ENCODE measurements at places on chromosomes 1 and 21. TPM values are rescaled to one million over a fixed set of nuclear protein-coding genes. Genes with fewer than 3 reads are reported as not detected.

- DNase-seq = no peak
These were observed 40.1 kb upstream of the SLC5A9 start for GRCh38 chr1:48182439-48182838.

GRCh38 chr1:115076384-115076915 is 12.9 kb downstream of the TSPAN2 start:
- no peak for DNase-seq

DNA sequence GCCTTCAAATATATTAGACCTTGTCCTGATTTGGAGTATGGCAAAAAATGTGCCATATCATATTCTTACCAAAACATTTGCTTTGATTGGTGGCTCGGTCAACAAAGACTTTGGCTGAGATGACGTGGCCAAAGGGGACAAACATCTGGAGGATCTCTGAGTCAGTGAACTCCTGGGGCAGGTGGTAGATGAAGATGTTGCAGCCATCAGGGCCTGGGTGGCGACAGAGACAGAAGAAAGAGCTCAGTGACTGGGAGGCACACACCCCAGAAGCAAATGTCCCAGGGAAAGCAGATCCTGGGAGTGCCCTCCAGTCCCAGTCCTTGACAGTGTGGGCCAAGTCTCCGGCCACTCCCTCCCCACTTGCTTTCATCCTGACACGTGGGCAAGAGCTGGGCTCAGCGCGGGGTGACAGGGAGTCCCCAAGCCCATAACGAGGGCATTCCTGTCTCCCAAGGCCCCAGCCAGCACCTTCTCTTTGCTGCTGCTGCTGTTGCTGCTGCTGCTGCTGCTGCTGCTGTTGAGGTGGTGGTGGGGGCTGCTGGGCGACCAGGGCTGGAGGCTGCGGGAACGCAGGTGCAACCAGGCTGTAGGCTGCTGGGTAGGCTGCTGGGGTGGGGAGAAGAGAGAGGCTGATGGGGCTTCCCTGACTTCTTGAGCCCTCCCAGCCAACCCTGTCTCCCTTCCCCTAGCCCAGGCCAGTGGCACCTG is 10.7 kb downstream of the CELF3 start:
- DNase-seq = no peak

GRCh38 chr1:19010995-19011844 is 54.7 kb upstream of the IFFO2 start:
- DNase-seq = peak; percentile 35

GRCh38 chr1:94418664-94419655 is 771 bp downstream of the ABCD3 start:
- DNase-seq = peak; percentile 61

DNA sequence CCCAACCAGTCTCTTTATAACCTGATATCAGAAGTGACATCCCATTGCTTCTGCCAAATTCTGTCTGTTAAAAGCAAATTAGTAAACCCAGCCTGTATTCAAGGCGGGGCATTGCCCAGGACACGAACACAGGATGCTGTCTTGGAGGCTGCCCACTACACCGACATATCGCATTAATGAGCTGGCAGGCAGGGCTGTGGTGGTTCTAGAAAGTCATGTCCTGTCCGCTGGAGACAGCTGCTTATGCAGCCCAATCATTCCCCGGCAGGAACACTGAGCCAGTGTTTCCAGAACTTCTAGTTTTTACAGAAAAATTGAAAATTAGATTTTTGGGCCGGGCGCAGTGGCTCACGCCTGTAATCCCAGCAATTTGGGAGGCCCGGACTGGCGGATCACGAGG is 19.3 kb downstream of the C1orf167 start:
- no peak for DNase-seq

DNA sequence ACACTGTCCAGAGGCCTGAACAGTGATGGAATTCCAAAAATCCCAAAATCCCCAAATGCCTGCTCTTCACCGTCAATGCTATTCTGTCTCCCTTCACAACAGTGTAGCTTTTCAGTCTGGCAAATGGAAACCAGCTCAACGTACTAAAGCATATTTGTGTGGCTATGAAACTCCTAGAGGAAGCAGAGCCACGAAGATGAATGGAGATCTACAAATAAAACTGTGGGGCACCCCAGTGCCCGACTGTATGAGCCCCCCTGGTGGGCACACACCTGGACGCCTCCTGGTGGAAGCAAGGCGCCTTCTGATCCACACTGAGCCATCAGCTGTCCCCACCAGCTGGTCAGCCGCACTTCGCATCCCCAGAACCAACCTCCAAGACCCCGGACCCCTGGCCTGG is 129.1 kb upstream of the SOD1 start:
- no peak for DNase-seq

DNA sequence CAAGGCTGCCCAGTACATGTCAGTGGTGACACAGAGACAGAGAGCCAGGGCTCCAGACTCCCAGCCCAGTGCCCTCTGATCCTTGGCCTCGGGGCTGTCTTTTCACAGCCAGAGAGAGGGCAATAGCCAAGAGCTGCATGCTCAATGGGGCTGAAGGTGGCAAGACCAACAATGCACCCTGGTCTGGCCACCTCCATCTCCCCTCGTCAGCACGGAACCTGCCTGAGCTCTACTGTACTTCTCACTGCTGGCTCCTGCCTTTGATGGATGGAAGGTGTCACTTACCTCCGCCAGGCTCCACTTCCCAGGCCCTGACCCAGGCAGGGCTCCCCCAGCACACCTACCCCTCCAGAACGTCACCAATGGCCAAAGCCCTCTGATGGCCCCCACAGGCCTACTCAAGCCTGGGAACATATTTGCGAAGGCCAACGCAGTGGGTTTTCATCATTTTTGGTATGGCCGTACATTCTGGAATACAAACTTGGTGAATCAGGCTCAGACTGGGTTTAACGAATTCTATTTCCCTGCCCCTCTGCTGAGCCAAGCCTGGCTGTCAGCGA is 88.1 kb downstream of the DMRTB1 start:
- DNase-seq = no peak

DNA sequence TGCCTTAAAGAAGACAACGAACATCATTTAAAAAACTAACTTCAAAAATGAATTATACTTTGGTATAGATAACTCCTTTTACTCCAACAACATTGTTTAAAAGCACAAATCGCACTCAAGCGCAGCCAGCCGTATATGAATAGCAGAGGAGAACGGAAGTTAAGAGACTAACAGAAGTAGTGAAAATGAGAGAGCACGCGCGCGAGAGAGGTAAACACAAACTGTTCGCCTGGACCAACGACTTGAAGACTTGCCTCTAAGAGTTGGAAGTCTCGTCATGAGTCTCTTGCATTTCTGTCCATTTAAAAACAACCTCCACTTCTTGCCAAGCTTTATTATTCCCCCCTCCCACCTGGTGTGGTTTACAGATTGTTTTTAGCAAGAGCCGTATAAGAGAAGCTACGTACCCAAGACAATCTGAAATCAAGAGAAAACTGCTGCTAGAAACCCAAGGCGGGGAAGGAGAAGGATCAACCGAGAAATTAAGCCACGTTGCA is 479 bp downstream of the SELENOF start:
- no peak for DNase-seq

GRCh38 chr1:215824245-215824644 is 257.1 kb downstream of the KCTD3 start:
- no peak for DNase-seq

DNA sequence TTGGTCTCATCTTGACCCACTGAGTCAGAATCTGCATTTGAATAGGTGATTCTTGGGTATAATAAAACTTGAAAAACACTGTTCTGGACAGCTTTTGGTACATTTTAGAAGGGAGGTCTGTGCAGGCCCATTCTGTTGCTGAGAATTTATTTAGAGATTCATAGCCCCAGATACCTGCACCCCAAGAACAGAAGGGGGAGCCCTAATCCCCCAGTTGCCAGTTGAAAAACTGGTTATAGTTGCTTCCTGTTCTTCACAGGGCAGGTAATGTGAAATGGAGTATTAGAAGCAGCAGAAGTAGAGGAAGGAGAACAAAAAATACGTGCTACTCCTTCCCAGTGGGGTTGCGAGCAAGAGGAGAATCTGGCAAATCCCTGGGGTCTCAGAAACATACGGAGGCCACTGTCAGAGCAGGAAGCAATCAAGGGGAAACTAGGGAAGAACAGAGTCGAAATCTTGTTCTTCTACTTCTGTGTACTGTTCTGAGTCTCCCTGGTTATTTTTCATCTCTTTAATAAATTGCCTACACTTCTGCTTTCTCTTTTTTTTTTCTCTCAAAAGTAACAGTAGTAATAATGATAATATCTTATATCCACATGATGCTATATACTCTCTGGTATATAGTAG is 4.6 kb upstream of the CLCA2 start:
- peak; percentile 23 for DNase-seq

DNA sequence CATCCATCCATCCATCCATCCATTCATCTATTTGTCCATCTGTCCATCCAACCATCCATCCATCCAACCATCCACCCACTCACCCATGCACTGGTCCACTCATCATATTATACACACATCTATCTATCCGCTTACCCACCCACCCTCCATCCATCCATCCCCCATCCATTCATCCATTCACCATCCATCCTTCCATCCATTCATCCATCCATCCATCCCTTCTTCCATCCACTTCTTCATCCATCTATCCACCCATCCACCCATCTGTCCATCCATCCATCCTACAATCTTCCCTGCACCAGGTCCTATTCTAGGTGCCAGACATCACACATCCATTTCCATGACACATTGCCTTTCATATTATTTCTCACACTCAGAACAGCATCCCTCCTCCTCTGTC is 87.1 kb upstream of the ROR1 start:
- no peak for DNase-seq

DNA sequence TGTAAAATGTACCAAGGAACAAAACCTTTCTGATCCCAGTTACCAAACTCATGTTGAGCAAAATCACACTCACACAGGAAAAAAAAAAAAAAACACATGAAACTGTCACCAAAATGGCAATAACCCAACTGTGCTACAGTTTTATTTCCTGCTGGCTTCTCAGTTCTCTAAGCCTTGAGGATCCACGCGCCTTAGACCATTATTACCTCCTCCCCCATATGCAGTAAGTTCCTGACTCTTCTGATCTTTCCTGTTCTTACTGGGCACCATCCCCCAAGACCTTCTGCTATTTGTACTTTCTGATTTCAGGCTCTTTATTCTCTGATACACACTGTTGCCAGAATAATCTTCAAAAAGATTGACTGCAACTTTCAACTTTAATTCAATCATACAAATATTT is 79.6 kb downstream of the SLC45A1 start:
- DNase-seq = no peak

GRCh38 chr1:187948170-187948794 is 1119.5 kb downstream of the PLA2G4A start:
- no peak for DNase-seq

DNA sequence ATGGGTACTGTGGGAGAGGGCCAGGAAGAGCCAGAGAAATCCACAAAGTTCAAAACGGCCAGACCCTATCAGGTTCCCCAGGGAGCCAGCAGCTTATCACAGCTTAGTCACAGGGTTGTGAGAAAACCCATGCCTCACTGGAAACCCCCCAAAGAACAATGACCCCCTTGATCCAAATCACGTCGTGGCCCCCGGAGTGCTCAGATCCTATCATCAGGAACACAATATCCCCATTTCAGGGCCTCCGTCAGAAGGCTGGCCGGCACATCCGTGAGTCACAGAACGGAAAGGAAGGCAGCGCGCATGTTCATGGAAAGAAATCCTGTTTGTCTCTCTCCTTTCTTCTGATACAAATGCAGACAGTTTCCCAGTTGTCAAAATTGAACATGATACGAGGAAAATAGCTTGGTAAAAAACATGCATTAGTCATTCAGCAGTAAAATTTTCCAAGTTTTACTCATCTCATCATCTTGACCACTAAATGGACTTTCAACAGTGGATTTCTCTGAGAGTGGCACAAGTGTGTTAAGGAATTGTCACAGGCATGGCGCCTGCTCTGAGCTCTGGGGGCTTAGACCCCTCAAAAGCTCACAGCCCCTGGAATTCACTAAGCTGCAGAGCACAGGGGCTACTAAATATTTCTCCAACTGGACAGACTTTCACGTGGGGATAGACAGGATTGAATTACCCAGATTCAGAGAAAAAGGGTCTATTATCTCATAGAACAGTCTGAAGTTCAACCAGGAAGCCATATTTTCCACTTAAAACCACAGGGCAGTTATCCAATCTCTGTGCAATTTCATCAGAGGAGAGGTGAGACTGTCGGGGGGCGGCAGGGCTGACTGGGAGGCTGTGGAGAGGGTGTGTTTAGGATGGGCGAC is 124.8 kb downstream of the RIPK4 start:
- DNase-seq = peak; percentile 59

- DNase-seq = no peak
These were observed 29.4 kb upstream of the TMPRSS2 start for GRCh38 chr21:41537356-41537755.

DNA sequence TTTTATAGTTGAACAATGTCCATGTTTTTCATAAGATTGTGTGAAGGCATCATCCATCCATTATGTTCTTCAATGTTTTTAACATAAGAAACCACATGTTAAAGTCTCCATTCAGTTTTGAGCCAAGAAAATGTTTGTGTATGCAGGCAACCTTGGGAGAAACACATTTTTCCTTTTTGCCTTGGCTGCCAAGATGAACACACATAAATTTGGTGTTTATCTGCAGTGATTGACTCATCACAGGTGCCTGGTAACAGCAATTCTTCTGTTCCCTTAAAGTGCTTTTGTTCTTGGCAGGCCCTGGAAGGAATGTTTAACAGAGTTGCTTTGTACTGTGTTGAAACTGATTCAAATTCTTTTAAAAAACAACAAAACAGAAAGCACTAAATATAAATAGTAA is 709.9 kb upstream of the ADGRL4 start:
- DNase-seq = no peak

DNA sequence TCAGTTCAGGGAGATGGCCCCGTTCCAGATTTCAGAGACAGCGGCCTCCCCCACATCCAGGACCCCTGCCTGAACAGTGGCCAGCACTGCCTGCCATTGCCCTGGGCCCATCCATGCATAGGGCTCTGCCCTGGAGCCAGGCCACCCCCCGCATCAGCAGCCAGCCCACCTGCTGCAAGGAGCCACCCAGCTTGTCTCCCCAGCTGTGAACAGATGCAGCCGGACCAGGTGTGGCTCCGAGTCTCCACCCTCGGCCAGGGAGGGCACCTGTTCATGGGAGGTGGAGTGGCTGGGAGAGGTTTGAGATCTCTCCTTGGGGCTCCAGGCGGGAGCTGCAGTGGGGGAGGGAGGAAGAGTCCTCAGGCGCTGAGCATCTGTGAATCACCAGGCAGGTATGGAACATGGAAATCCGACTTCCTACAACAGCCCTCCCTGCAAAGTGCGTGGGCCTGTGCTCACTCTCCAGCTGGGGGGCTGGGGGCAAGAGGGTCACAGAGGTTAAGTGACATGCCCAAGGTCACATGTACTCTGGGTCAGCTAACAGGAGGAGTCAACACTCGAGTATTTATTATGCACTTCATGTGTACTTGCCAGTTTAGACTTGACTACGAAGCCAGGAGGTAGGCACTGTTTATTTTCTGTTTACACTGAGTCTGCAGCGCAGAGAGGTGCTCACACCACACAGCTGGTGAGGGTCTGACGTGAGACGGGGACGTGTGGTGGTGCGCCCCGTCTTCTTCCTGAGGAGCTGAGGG is 4.8 kb upstream of the HES5 start:
- no peak for DNase-seq

Gene FCGR2B
- polyA plus RNA-seq = 3.7 TPM

Gene PDXK
- 102 TPM for polyA plus RNA-seq

Gene HFM1
- 0.17 TPM for polyA plus RNA-seq

Gene HTR6
- not detected for polyA plus RNA-seq

Gene SPATA1
- polyA plus RNA-seq = 0.22 TPM

Gene PDC
- polyA plus RNA-seq = not detected

Gene CCDC185
- not detected for polyA plus RNA-seq

Gene BRDT
- polyA plus RNA-seq = not detected

Gene UBE2U
- polyA plus RNA-seq = not detected

Gene GJA4
- 50.1 TPM for polyA plus RNA-seq
